ENCODE measurements at places on chromosomes 6 and 20.

- no peak for DNase-seq
Measured at GRCh38 chr6:53530346-53530745, 14.6 kb downstream of the GCLC start.

DNA sequence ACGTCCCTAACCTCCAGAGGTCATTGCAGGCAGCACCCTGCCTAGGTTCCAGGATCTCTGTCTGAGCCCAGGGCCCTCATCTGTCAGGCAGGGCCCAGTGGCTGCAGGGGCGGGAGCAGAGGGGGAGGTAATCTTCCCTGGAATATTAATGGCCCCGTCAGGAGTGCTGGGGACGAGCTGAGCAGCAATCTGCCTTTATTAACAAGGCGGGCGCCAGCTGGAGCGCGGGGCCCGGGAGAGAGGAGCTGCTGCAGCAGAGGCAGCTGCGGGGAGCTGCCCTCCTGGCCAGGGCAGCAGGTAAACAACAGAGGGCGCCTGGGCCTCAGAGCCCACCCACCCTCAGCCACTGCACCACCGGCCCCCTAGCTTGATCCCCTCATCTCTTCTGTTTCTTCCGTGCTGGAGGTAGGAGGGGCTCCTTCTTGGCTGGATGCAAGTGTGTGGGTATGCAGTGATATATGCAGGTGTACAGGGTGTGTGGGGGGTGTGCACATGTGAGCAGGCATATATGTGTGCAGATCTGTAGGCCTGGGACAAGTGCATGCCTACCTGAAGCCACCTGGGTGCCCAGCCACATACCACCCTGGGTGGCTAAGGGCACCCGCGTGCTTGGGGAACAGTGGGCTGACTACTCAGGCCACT lies 131.8 kb upstream of the MLN start:
- DNase-seq, result no peak

DNA sequence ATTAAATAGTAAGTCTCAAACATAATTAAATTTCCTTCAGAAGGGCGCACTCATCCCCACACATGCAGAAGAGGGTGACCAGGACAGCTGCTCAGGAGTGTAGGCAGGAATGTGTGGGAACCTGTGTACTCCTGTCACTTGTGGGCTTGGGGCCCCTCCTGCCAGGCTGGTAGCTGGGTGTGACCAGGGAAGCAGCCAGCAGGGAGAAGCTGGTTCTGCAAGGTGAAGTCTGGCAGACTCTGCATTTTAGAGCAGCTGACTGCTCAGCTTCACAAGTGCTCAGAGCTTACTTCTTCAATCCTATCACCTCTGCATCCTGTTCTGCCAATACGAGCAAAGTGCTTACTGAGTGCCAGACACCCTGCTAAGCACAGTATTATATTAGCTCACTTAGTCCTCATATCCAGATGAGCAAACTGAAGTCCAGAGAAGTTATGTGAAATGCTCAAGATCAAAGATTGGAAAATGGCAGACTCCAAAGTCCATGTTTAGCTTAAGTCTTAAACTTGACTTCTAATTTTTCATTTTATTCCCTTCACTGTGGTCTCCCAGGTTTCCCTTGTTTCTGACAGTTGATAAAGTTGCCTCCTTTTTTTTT lies 27.9 kb downstream of the ELMO2 start:
- DNase-seq, result no peak

- DNase-seq, result no peak
Measured at GRCh38 chr6:165846123-165846966, 183.3 kb upstream of the PDE10A start.

DNA sequence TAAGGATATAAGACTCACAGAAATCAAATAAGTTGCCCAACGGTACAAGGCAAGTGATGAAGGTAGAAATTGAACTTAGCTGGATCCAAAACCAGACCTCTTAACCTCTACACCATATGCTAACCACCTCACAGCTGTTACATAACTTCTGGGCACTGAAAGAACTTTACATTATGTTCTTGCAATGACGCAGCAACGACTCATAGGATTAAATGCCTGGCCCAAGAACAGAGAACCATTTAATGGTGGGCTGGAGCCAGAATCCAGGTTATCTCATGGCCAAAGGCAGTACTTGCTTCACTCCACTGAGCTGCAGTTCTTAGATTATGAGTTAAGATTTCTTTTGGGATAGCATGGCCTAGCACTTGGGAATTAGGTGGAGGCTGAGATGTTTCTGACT lies 4.4 kb downstream of the TRMT6 start:
- no peak for DNase-seq

DNA sequence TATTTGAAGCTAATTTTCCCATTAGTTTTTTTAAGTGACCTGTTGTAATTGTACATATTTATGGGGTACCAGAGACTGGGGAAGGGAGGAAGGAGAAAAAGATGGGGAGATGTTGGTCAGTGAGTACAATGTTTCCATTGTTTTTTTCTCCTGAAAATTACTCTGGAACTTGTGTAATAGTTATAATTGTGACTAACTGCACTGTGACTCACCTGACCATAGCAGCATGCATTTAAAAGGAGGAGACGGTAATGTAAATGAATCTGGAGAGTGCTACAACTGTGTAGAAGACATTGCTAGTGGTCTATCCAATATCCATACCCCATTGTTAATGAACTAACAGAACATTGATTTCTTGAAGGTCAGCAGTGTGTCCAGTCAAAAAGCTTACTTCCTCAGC lies 133.4 kb downstream of the RFPL4B start:
- no peak for DNase-seq

- DNase-seq, result peak; percentile 9
Measured at GRCh38 chr20:3980260-3981131, 34.9 kb downstream of the RNF24 start.

DNA sequence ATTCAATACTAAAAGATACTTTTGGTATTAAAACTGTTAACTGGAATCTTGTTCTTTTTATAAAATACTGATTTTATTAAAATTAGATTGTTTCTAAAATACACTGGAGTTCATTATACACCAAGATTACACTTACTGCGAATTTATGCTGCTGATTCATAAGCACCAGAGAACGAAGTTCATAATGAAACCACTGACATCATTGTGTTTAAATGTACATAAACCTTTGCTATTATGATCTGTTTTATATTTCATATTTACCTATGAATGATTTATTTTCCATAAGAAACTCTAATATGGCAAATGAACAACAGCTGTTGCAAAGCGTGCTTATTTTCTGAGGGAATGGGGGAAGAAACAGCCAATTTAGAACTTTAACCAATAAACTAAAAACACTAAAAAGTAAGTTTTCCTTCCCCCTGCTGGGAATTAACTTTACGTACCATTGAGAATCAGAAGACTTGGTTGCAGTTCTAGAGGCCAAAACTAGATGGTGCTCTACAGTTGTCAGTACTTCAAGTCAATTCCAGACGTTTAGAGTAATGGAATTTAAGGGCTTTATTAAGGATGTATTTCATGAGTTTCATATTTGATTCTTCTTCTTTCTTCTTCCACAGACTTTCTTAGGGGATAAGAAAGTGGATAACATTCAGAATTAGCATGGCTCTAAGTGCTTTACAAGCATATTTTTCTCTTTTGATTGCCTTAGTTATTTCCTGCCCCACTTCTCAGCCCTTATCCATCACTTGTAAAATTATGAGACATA lies 30.8 kb upstream of the COL19A1 start:
- no peak for DNase-seq

GRCh38 chr6:111631018-111631417 lies 25.3 kb upstream of the TRAF3IP2 start:
- DNase-seq, result no peak

DNA sequence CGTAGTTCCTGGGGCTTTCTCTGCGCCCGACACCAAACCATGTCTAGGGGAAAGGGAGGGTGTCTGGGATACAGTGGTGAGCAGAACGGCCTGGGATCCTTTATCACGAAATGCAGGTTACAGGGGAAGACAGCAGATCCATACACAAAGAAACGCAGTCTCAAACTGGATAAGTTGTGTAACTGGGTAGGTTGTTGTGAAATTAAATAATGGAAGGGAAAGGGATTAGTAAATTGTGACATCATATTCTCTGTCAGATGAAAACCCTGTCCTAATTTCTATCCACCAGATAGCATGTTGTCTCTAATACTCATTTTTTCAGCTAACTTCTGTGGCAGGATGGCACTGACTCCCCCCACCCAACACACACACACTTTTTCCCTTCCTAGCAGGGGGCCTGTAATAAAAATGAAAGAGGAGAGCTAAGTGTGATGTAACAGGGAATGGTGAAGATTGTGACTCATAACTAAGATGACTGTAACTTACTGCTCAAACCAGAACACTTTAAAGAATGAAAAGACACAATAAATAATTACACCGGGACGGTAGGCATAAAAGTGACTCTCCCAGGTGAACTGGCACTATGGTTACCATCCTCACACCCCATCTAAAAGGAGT lies 769 bp upstream of the TRPC4AP start:
- no peak for DNase-seq

DNA sequence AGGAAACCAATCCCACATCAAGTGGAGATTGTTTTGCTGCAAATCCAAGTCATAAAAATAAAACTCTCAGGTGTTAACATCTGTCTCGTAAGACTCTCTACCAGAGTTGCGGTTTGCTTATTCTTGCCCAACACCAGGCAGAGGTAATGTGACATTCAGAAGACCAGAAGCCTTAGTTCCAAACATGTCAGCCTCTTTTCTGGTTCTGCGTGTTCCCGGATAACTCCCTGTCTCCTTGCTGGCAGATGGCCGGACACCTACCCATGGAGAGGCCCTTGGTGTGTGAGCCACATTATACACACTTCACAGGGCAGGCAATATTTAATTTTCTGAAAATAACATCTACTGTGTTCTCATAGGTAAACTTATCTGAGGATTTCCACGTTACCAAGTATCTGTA lies 73.4 kb downstream of the GMPR start:
- DNase-seq, result no peak

DNA sequence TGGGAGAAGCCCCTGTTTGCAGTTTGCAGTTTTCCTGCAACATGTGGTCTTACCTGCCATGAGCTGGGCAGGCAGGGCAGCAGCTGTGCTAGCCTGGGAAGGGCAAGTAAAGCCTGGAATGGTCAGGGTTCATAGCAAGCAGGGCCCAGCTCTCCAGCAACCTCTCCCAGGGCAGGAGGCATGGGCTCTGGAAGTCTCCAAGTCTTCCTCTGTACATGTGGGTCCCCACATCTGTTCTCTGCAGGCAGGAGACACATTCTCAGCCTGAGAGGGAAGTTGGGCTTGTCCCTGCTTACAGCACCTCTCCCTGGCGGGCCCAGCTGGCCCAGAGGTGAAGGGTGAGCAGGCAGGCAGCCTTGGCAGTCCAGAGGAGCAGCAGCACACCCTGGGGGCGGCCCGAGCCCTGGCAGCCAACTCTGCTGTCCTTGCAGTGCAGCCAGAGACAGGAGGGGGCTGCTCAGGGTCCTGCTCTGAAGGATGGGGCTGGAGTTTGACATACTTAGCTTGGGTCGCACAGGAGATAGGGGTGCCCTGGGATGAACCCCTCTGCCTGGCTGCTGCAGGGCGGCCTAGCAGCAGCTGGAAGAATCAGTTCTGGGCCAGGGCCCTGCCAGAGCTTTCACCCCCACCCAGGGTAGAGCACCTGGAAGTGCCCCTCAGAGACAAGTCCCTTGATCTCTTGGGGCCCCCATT lies 176.0 kb downstream of the MRPL14 start:
- DNase-seq, result peak; percentile 7

DNA sequence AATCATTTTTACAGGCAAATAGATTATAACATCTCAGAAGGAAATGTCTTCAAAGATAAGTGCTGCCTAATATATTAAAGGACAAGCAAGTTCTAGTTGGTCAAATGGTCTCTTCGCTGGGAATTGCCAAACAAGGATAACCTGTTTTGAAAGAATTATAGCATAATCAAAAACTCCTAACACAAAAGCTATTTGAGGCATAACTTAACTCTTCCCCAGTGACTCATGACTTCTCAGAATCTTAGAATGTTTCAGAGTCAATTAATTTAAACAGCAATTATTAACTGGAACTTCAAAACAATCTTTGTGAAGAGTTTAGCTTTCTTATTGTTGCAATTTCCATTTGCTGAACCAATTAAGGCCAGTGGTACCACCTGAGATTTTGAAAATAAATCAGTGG lies 126.6 kb downstream of the MTFR2 start:
- DNase-seq, result no peak

Measured in CD4-positive, alpha-beta T cell treated with Interferon gamma for 1 hour (primary cell).